ENCODE measurements at places on chromosomes 3 and 15.

GRCh38 chr3:98565237-98565643, 28.2 kb downstream of the CPOX start:
- no peak for DNase-seq

DNA sequence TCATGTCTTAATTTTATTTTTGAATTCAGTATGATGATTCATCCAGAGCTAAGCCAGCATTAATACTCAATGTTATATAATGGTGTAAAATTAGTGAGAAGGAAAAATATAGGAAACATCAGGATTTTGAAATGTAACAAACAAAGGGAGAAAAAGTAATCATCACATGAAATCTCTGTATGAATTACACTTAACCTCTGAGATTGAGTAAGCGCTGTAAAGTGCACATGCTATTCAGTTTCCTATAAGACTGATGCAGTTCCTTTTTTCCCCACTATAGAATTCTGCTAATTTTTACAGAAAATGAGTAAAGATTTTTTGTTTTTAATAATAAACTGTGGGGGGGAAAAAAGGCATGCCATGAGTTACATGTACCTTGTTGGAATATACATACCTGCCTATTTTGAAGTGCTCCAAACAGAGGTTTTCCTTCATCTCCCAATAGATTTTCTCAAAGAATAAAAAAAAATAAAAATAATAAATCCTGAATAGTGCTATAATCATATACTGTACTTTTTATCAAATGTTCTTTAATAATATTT, 64.0 kb upstream of the TTBK2 start:
- no peak for DNase-seq

DNA sequence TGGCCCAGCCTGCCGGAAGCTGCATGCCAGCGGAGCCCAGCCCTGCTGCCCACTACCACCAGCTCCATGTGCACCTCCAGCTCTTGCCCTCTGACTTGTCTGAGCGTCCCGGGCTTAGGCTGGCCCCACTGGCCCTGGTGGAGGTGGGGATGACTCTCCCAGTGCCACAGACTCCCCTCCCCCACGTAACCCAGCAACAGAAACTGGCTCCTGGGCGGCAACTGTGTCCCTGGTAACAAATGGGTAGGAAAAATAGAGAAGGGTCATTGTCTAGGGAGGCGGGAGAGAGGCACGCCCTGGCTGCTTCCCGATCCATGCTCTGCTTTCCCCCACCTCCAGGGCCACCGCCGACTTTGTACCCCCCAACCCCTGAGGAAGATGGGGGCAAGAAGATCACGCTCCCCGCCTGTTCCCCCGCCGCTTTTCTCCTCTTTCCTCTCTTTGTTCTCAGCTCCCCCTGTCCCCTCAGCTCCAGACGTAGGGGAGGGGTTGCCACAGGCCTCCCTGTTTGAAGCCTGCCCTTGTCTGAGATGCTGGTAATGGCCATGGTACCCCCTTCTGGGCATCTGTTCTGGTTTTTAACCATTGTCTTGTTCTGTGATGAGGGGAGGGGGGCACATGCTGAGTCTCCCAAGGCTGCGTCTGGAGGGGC, 10.8 kb upstream of the SEMA3B start:
- DNase-seq = no peak

GRCh38 chr3:183274609-183275008, 21.6 kb downstream of the B3GNT5 start:
- no peak for DNase-seq

GRCh38 chr3:49649576-49649975, 24.6 kb upstream of the APEH start:
- no peak for DNase-seq
